Cerebellum (tissue), 4 donors: ENCODE measurements at places on chromosomes 13 and 19. TPM values are rescaled to one million over a fixed set of nuclear protein-coding genes. Genes with fewer than 3 reads are reported as not detected.

The APC2 gene
- 137 TPM for total RNA-seq

DNA sequence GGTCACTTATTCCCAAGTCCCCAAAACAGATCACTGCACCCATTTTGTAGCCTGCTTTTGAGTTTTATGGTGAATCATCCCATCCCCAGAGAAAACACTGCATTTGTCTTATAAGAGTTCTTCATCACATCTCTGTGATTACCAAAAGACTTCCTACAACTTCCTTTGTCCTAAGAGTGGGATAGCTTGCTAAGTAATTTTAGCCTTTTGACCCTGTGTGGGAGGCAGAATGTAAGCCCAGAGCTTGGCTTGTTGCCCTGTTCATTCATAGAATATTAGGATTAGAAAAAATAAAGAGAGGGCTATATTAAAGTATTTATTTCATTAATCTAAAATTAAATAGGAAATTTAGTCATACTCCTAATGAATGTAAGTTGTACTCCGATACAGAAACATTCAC, 213.3 kb downstream of the MZT1 start:
- no peak for DNase-seq

GRCh38 chr13:100680131-100680530, 5.5 kb upstream of the TMTC4 start:
- no peak for DNase-seq

The ZNF560 gene
- 0.36 TPM for total RNA-seq

DNA sequence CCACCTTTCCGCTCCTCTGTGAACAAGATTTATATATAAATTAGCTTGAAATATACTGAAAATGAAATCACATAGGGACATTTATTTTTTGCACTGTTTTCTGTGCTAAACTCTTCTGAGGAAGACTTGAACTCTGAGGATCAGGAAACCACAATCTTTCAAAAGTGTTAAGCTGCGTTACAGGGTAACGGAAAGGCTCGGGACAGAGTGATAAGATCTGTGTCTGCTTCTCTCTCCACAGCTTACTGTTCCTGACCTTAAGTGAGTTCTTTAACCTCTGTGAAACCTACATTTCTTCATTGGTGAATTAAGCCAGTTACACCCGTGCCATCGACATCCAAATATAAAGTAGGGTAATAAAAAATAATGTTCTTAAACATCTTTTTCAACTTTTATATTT, 38.9 kb downstream of the DACH1 start:
- no peak for DNase-seq
